Natural killer cell (primary cell): ENCODE measurements at places on chromosomes 11 and 22. TPM values are rescaled to one million over a fixed set of nuclear protein-coding genes. Genes with fewer than 3 reads are reported as not detected.

DNA sequence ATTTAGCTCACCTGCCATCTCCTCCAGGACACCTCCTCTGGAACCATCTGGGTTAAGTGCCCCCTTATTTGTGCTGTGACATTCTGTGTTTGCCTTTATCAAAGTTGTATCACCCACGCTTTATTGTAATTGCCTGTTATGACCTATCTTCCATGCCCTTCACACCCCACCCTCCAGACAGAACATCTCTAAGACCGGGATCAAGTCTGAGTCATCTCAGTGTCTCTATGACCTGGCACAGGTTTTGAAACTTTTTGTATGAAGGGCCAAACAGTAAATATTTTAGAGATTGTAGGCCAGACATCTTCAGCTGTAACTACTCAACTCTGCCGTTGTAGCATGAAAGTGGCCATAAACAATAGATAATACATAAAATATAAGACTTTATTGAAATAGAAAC, 161.8 kb downstream of the SPON1 start:
- no peaks in the 10 kb centered on the region for H3K4me1 ChIP-seq
- no peaks in the 10 kb centered on the region for H3K27me3 ChIP-seq
- H3K36me3 ChIP-seq: no peaks in the 10 kb centered on the region
- no peak for DNase-seq
- no peak overlapping the region for H3K27ac ChIP-seq

The ACTN3 gene
- 0.33 TPM for total RNA-seq

GRCh38 chr11:44179173-44179572, 83.7 kb downstream of the EXT2 start:
- no peak overlapping the region for H3K4me3 ChIP-seq
- H3K4me1 ChIP-seq: no peaks in the 10 kb centered on the region
- H3K36me3 ChIP-seq: no peaks in the 10 kb centered on the region
- H3K27me3 ChIP-seq: no peaks in the 10 kb centered on the region
- H3K27ac ChIP-seq: no peak overlapping the region
- DNase-seq: no peak

The NAT10 gene
- total RNA-seq: 53.6 TPM

The SPDYC gene
- total RNA-seq: not detected

GRCh38 chr11:59040607-59041006, 45.5 kb upstream of the GLYATL1B start:
- no peak overlapping the region for H3K4me3 ChIP-seq
- H3K36me3 ChIP-seq: no peaks in the 10 kb centered on the region
- H3K27me3 ChIP-seq: peaks cover 2% of the 10 kb centered on the region
- no peaks in the 10 kb centered on the region for H3K4me1 ChIP-seq
- no peak overlapping the region for H3K27ac ChIP-seq
- DNase-seq: no peak

- no peaks in the 10 kb centered on the region for H3K27me3 ChIP-seq
- H3K36me3 ChIP-seq: no peaks in the 10 kb centered on the region
- H3K4me3 ChIP-seq: no peak overlapping the region
- H3K27ac ChIP-seq: no peak overlapping the region
Observed at GRCh38 chr11:134508219-134508990, 96.4 kb upstream of the B3GAT1 start.

The TTC28 gene
- 8.6 TPM for total RNA-seq

- H3K27ac ChIP-seq: peak overlapping the region; percentile 81
- peaks cover 29% of the 10 kb centered on the region for H3K36me3 ChIP-seq
- H3K4me3 ChIP-seq: peak overlapping the region; percentile 7
- H3K4me1 ChIP-seq: peaks cover 16% of the 10 kb centered on the region
- DNase-seq: peak; percentile 79
Observed at GRCh38 chr11:58525037-58525614, 17.2 kb upstream of the OR5B21 start.

- no peaks in the 10 kb centered on the region for H3K4me1 ChIP-seq
- H3K36me3 ChIP-seq: no peaks in the 10 kb centered on the region
- no peak for DNase-seq
- no peak overlapping the region for H3K4me3 ChIP-seq
Observed at GRCh38 chr11:20048246-20048645, 112.0 kb downstream of the DBX1 start.

The OR2AG2 gene
- total RNA-seq: not detected

The MRGPRX2 gene
- total RNA-seq: 0.48 TPM

- H3K36me3 ChIP-seq: no peaks in the 10 kb centered on the region
- no peaks in the 10 kb centered on the region for H3K4me1 ChIP-seq
- no peak for DNase-seq
- no peak overlapping the region for H3K4me3 ChIP-seq
- H3K27ac ChIP-seq: no peak overlapping the region
Observed at GRCh38 chr11:120830085-120830620, 193.7 kb upstream of the TBCEL start.

The PKDREJ gene
- 0.20 TPM for total RNA-seq

The TRIM51 gene
- 0.25 TPM for total RNA-seq

The SCGB1D2 gene
- not detected for total RNA-seq

The PLA2G3 gene
- total RNA-seq: not detected

GRCh38 chr11:74203966-74204365, 32.9 kb downstream of the PPME1 start:
- H3K27ac ChIP-seq: no peak overlapping the region
- H3K4me3 ChIP-seq: no peak overlapping the region
- no peaks in the 10 kb centered on the region for H3K27me3 ChIP-seq
- H3K36me3 ChIP-seq: peaks cover 16% of the 10 kb centered on the region

GRCh38 chr11:12213883-12214282, 103.5 kb downstream of the MICAL2 start:
- H3K4me1 ChIP-seq: peaks cover 39% of the 10 kb centered on the region
- H3K27me3 ChIP-seq: no peaks in the 10 kb centered on the region
- no peak overlapping the region for H3K27ac ChIP-seq

The RTN4R gene
- total RNA-seq: 1.2 TPM

The SAA2 gene
- total RNA-seq: not detected

GRCh38 chr11:123351375-123351774, 78.7 kb upstream of the GRAMD1B start:
- no peak overlapping the region for H3K27ac ChIP-seq
- DNase-seq: no peak
- no peaks in the 10 kb centered on the region for H3K27me3 ChIP-seq
- no peaks in the 10 kb centered on the region for H3K36me3 ChIP-seq

DNA sequence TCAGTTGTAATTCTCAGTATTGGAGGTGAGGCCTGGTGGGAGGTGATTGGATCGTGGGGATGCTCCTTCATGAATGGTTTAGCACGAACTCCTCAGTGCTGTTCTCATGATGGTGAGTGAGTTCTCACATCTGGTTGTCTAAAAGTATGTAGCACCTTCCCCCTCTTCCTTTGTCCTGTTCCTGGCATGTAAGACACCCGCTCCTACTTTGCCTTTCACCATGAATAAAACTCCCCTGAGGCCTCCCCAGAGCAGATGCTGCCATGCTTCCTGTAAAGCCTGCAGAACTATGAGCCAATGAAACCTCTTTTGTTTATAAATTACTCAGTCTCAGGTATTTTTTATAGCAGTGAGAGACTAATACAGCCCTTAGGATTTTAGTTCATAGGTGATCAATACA, 191.5 kb downstream of the MAML2 start:
- no peak for DNase-seq
- peaks cover 10% of the 10 kb centered on the region for H3K4me1 ChIP-seq
- no peaks in the 10 kb centered on the region for H3K36me3 ChIP-seq
- H3K4me3 ChIP-seq: no peak overlapping the region

GRCh38 chr11:12455938-12456337, 78.6 kb downstream of the PARVA start:
- no peaks in the 10 kb centered on the region for H3K36me3 ChIP-seq
- no peak overlapping the region for H3K27ac ChIP-seq
- DNase-seq: no peak
- H3K4me1 ChIP-seq: no peaks in the 10 kb centered on the region
- no peak overlapping the region for H3K4me3 ChIP-seq

GRCh38 chr11:65919573-65920371, 546 bp downstream of the DRAP1 start:
- H3K27ac ChIP-seq: peak overlapping the region; percentile 67
- H3K4me3 ChIP-seq: peak overlapping the region; percentile 92
- no peak for DNase-seq
- no peaks in the 10 kb centered on the region for H3K27me3 ChIP-seq

DNA sequence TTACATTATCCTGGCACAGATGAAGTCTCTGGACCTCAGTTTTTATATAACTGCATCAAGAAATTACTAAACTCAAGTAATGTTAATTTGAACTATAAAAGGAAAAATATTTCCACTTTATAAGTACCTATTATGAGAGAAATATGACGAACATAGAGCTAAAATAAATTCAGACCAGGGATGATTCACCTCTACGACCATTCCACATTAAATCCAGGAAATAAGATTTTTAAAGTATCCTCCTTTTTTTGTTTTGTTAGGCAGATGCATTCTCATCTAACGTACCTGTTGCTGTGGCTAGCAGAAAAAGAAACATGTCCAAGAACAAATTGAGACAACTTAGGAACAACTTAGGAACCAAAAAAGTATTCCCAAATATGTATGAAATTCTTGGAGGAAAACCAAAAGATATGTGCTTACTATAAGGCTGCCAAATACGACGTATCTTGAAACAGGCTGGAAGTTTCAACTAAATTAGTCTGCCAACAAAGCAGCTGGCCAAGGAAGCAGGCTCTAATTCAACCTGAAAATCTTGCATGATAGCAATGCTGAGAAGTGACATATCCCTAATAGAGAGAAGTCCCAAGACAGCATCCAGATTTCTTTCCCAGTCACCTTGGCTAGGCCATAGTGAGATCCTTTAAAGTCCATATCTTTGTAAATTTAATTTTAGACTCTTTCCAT, 15.7 kb downstream of the SPTY2D1 start:
- no peaks in the 10 kb centered on the region for H3K27me3 ChIP-seq
- peaks cover 23% of the 10 kb centered on the region for H3K36me3 ChIP-seq
- H3K4me1 ChIP-seq: peaks cover 16% of the 10 kb centered on the region
- DNase-seq: no peak

DNA sequence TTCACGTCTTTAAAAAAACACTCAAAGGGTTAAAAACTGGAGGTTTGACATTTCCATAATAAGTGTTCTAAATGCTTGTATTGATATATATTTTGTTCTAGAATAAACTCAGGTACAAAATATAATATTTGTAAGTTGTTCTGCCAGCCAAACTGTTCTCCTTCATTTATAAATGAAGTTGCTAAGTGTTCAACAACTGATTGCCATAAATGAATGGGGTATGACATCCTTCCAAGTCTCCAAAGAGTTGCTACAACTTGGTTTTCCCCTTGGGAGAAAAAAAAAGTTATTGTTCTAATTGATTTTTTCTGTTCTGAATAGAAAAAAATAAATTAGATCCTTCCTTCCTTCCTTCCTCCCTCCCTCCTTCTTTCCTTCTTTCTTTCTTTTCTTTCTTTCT, 65.4 kb upstream of the BLID start:
- no peaks in the 10 kb centered on the region for H3K36me3 ChIP-seq
- DNase-seq: no peak
- H3K4me3 ChIP-seq: no peak overlapping the region
- H3K27me3 ChIP-seq: no peaks in the 10 kb centered on the region

DNA sequence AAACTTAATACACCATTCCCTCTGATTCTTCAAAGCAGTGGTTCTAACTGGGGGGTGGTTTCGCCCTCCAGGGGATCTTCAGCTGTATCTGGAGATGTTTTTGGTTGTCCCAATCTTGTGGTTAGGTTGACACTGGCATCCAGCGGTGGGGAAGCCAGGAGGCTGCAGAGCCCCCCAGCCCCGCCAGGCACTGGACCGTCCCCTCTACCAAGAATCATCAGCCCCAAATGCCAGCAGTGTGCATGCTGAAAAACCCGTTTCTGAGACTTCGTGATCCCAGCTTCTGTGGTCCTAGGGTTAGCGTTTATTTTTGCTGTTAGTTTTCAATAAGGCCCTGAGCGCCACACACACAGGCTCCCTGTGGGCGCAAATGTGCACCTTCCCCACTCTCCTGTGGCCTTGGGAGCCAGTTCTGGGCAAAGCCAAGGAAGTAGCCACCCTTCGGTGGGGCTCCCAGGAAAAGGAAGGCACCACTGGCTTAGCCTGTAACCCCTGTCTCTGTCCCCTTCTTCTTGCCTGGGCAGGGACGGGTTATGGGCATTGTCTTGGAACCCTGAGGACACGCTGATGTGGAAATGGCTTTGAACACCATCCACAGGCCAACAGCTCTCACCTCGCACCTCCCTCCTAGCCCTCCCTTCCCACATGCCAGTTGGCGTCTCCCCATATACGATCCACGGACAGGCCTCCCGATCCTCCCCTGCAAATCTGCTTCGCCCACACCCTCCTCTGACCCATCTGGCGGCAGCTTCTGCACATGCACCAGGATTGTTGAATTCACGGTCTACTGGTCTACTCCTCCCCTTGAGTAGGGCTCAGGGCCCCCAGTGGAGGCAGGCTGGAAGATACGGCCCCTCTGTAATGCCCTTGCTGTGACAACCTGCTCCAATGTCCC, 71.4 kb upstream of the CCND1 start:
- no peaks in the 10 kb centered on the region for H3K4me1 ChIP-seq
- H3K36me3 ChIP-seq: no peaks in the 10 kb centered on the region
- no peaks in the 10 kb centered on the region for H3K27me3 ChIP-seq
- no peak overlapping the region for H3K4me3 ChIP-seq

GRCh38 chr22:25492841-25493734, 71.4 kb upstream of the GRK3 start:
- DNase-seq: no peak
- H3K4me1 ChIP-seq: no peaks in the 10 kb centered on the region
- no peak overlapping the region for H3K27ac ChIP-seq
- no peaks in the 10 kb centered on the region for H3K36me3 ChIP-seq
- H3K4me3 ChIP-seq: no peak overlapping the region

GRCh38 chr11:46457659-46458424, 66.3 kb upstream of the CHRM4 start:
- DNase-seq: no peak
- H3K27ac ChIP-seq: no peak overlapping the region
- no peaks in the 10 kb centered on the region for H3K4me1 ChIP-seq
